ENCODE measurements at places on chromosomes 2 and 18.

- DNase-seq: no peak
Measured at GRCh38 chr2:30385327-30385726, 61.7 kb upstream of the LCLAT1 start.

DNA sequence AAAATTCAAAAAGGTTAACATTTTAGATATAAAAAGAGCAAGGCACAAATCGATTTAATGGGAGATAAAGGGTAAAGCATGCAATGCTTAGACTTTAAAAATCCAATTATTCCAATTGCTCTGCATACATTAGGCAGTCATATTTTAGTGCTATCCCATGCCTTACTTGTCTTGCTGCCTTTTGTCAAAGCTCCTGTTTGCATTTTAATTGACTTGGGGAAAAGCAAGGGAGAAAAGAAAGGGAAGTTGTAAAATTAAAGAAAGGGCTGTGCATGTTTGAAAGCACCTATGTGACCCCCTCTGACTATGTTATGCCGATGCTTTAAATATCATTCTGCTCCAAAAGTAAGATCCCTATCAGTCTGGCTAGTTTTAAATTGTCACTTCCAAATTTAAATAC, 193.7 kb upstream of the VWC2L start:
- DNase-seq: no peak

- no peak for DNase-seq
Measured at GRCh38 chr2:111208639-111209038, 87.9 kb downstream of the BCL2L11 start.

GRCh38 chr2:30514134-30514847, 67.2 kb downstream of the LCLAT1 start:
- no peak for DNase-seq

DNA sequence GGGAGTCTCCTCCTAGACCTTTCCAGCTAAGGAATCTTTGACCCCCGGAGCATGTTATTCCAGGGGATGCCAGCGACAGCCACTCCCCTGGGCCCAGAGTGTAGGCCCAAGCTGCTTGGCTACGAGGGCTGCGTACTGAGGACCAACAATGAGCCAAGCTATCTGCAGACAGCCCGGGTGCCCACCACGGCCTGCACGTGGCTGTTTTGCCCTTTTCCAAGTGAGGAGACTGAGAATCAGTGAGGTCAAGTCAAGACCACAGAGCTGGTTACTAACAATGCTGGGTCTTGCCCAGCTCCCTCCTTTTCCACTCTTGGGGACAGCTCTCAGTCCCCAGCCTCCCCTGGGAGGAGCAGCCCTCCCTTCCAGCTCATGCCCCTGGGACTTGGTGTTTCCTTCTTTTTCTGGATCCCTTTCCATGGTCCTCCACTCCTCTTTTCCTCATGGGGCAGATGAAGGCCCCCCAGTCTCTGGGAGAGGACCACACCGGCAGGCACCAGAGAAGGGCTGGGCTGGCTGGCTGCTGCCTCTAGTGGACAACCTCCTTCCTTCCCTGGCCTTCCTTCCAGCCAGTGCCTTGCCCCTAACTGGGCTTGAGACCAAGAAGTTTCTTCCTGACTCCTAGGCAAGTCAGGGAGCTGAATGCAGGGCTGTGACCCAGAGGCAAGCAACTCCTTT, 550 bp upstream of the MALL start:
- DNase-seq: no peak
